ENCODE measurements at places on chromosomes 7 and 10. TPM values are rescaled to one million over a fixed set of nuclear protein-coding genes. Genes with fewer than 3 reads are reported as not detected.

DNA sequence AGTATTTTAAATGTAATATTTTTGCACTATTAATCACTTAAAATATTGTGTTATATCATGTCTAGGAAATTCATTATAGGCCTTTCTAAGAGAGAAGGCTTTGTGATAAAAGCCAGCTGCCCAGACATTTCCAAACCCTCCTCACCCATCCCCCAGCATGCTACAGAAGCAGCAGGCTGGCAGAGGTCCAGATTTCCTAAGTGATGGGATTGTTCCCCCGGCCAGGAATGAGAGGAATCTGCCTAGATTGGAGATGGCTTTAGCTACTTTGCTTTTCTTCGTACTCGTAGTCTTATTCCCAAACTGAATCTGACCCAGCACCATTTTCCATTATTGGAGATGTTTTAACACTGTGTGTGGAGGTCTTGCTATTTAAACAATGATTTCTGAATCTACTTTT, 29.4 kb downstream of the CDK14 start:
- DNase-seq = peak; percentile 63

GRCh38 chr7:116216956-116217571, 6.7 kb downstream of the TES start:
- DNase-seq = no peak

- no peak for DNase-seq
These were observed 134.2 kb downstream of the ELFN1 start for GRCh38 chr7:1804310-1804709.

GRCh38 chr10:121822180-121822579, 105.7 kb downstream of the ATE1 start:
- DNase-seq = no peak

DNA sequence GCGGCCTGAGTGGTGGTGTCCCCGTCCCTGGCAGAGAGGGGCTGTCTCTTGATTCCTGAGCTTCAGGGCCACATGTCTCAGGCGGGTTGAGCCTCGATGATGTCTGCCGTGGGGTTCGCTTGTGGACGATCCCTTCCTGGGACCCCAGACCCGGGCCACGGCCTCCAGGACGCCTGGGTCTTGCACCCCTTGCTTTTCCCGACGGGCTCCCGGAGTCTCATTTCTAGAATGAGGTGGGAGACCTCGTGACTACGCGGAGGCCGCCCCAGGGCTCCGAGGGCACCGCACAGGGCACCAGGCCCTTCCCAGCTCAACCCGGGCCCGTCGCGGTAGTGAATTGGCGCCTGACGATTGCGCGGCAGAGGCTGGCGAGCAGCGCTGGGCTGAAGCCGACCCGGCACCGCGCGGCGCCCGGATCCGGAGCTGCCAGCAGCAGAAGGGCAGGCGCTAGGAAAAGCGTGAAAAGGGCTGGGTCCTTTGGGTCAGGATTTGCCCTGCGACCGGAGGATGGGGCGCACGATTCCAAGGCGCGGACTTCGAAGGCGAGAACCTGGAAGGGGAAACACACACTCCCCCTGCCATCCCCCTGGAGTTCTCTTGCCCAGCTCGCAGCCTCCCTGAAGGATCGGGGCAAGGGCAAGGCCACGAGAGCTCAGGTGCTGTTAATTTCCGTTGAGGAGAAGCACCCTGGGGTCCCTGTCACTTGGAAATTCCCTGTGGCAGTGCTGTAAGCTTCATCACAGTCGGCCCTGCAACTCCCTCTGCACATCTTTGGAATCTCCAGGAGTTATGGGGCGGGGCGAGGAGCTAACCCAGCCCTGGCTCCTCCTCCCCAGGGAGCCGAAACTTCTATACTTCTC, 15.5 kb downstream of the TLX1 start:
- DNase-seq = no peak

GRCh38 chr7:106717254-106717954, 56.4 kb upstream of the CCDC71L start:
- no peak for DNase-seq

DNA sequence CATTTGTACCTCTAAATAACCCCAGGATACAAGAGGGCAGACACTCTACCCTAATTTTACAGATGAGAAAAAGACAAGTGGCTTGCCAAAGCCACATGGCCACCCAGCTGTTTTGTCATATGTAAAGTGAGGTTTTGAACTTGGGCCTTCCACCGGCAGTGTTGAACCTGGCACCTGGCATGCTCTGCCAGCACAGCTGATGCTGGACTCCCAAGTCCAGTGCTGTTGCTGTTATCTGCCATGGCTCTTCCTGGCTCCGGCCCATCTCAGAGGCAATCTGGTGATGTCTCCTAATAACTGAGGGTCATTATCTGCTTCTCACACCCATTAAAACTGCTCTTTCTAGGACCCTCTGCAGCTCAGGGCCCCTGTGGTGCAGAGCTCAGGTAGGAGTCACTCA, 25.0 kb downstream of the BCCIP start:
- no peak for DNase-seq

DNA sequence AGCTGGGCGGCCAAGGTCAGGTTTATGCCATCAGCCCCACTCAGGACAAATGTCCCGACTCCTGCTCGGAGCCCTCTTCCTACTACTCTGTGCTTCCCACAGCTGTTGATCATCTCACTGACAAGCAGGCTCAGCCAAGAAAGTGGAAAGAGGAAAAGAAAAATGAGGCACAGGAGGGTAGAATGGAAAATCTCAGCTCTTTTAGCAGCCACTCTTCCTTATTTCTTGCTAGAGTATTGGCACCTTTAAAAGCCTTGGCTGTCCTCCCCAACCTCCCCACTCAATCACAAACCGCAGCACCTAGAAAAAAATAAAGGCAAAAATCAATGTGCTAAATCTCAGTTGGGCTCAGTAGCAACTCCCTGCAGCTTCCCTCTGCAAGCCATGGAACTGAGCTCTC, 35.3 kb upstream of the AGK start:
- no peak for DNase-seq

GRCh38 chr10:10500937-10501336, 516.7 kb upstream of the CELF2 start:
- no peak for DNase-seq

GRCh38 chr7:17244786-17245185, 53.7 kb upstream of the AHR start:
- no peak for DNase-seq

DNA sequence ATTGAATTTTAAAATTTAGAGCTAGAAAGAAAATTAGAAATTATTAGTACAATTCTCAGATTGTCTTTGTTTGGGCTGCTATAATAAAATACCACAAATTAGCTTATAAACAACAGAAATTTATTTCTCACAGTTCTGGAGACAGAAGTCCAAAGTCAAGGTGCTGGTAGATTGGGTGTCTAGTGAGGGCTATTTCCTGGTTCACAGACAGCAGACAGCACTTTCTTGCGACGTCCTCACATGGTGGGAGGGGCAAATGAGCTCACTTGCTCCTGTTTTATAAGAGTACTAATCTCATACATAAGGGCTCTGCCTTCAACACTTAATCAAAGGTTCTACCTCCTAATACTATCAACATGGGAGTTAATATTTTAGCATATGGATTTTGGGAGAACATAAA, 134.1 kb downstream of the MDFIC start:
- no peak for DNase-seq

DNA sequence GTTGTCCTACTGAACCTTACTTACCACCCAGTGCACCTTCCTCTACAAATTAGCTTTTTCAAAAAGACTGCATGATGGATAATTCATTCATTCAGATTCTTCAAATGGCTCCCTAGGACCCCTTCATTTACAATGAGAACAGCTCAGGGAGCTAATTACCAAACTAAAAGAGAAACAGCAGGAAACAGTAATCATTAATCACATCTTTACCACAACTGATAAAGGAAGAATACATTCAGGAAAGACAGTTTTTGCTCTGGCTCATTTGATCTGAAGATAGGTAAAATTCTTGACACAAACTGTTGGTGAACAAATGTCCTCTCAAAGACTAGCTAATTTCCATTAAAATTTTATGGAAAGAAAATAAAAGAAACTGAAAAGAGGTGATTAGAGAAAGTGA, 1652.7 kb upstream of the LRRTM3 start:
- no peak for DNase-seq

DNA sequence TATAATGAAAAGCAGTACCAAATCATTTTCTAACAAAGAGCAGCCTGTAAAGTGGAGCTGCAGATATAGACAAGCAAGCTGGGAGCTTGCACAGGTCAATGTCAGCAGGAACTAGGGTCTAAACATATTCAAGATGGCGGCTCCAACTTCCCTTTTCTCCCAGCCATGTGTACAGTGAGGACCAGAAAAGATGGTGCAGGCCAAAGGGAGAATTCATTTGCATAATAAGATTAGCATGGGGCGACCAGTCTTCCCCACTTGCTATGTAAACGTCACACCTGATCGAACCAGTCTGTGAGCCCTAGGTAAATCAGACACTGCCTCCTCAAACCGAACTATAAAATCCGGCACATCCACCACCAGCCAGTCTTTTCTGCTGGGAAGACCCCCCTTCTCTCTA, 4.4 kb upstream of the RAPGEF5 start:
- no peak for DNase-seq

DNA sequence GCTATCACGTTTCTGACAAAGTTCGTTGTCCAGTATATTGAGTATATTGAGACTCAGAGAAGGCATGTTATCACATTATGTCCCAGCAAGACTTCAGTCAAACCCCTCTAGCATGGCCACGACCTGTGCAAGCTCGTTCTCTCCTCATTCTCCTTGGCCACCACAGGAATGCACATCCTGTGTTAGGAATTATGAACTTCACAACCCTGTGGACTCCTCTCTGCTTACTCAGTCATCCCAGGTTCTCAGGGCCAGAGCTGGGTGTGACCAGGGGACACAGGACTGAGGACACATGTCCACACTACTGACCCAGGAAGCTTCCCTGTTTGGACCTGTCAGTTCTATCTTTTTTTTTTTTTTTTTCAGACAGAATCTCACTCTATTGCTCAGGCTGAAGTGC, 4.4 kb downstream of the SH2D4B start:
- DNase-seq = no peak

- peak; percentile 50 for DNase-seq
These were observed 41.5 kb upstream of the CXCL12 start for GRCh38 chr10:44426247-44427034.

GRCh38 chr7:70406186-70406949, 725.6 kb upstream of the GALNT17 start:
- DNase-seq = no peak

DNA sequence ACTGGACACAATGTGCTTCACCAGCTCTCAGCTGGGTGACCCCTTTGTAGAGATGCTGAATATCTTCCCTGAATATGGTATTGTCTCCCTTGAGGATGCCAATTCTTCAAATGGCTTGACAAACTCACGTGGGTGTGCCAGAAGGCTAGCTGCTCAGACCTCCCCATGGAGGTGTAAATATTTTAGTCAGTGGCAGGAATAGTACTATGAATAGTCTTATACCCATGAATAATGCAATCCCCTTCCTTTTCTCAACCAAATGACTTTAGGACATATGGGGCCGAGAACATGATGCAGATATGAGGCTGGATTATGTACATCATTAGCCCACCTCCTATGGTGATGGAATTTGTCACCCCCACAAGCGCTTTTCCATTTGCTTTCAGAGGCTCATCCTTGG, 401.8 kb downstream of the ADRA2A start:
- DNase-seq = no peak

DNA sequence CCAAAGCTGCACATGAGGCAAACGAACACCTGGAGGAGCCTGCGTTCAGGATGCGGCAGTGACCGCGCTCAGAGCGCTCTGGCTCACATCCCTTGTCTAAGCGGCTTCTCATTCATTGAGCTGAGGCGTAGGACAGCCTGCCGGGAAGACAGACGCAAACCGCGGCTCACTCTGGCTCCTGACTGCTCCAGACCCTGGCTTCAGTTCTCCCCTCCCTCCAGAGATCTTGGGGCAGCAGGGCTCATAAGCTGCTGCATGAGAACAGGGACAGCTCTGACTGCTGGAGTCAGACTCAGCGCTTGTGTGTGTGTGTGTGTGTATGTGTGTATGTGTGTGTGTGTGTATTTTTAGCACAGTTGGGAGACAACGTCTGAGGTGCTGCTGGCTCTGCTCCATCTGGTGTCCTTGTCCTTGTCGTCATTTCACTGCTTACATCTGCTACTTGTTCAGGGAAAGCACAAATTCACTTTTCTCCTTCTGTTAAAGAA, 15.8 kb upstream of the LYZL2 start:
- DNase-seq = peak; percentile 41

DNA sequence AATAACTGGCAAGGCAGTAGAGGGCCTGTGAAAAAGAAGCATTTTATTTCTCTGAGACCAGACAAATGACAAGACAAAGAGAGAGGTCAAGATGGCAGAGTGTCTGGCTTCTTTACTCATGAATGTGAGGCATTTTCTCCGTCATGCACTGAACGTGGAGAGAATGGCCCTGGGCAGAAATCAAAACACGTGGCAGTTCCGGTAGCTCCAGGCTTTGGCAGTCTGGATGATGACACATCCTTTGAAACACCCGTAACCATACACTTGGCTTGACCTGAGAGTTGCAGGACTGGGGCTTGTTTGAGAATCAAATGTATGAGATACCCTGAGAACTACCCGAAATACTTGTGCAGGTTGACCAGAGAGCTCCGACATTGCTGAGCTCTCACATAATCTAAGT, 537.6 kb downstream of the ACTR3B start:
- no peak for DNase-seq

DNA sequence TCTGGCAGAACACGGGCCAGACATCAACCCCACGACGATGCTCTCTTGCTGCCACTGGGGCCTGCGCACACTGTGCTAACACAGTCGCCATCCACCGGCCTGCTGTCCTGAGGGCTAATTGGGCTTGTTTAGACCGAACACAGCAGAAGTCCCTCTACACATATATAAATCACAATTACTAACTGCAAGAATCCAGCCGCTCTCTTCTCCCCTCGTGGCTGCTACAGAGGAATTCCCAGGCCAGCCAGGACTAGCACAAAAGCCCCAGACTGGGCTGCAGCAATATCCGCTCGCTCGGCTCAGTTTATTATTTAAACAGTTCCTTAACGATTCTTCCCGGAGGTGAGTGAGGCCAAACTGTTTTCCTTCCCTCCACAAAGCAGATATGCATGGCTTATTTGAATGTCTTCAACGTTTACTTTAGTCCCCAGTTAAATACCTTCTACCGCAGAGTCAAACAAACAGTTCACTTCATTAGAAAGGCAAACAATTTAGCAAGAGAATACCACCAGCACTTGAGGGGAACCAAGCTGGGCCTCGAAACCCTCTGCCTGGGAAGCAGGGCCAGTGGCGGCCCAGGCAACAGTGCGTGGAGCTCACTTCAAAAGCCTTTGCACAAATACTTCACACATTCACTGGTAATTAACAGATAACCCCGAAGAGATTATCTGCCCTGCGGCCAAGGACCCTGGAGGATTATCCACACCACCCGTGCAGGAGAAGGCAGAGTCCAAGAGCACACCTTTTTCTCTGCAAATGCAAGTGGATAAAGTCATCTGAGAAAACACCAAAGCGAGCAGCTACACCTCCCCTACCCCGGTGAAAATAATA, 145.3 kb downstream of the GLI3 start:
- DNase-seq = no peak

COL1A2 gene
- polyA plus RNA-seq = 115 TPM

HYAL4 gene
- not detected for polyA plus RNA-seq

GIMAP7 gene
- polyA plus RNA-seq = 36.1 TPM

WNT8B gene
- polyA plus RNA-seq = not detected

CPN1 gene
- not detected for polyA plus RNA-seq

IFRD1 gene
- polyA plus RNA-seq = 28.6 TPM

PON1 gene
- not detected for polyA plus RNA-seq

GPR15LG gene
- not detected for polyA plus RNA-seq

FAM237B gene
- not detected for polyA plus RNA-seq

SKAP2 gene
- 5.5 TPM for polyA plus RNA-seq

ATRNL1 gene
- polyA plus RNA-seq = 0.75 TPM

BMI1 gene
- 17.0 TPM for polyA plus RNA-seq

FRMPD2 gene
- 1.3 TPM for polyA plus RNA-seq

KIAA1549 gene
- 0.52 TPM for polyA plus RNA-seq

PAPSS2 gene
- polyA plus RNA-seq = 5.0 TPM

EPO gene
- not detected for polyA plus RNA-seq

RNF148 gene
- polyA plus RNA-seq = 0.09 TPM
